RWPE1 (cell line): ENCODE measurements at places on chromosomes 3 and 15.

GRCh38 chr15:42457445-42458442 lies 33.2 kb downstream of the ZNF106 start:
- no peak for DNase-seq

GRCh38 chr3:160980740-160981139 lies 124.4 kb downstream of the B3GALNT1 start:
- no peak for DNase-seq

DNA sequence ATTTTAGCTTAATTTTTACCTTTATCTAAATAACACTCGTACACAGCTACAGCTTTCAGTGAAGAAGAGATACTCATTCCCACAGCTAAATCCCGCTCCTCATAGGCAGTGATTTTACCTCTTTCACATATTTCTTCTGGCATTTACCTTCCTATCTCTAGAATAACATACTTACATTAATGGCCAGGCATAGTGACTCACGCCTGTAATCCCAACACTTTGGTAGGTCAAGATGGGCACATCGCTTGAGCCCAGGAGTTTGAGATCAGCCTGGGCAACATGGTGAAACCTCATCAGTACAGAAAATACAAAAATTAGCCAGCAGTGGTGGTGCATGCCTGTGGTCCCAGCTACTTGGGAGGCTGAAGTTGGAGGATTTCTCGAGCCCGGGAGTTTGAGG lies 80.2 kb downstream of the PPARG start:
- no peak for DNase-seq

DNA sequence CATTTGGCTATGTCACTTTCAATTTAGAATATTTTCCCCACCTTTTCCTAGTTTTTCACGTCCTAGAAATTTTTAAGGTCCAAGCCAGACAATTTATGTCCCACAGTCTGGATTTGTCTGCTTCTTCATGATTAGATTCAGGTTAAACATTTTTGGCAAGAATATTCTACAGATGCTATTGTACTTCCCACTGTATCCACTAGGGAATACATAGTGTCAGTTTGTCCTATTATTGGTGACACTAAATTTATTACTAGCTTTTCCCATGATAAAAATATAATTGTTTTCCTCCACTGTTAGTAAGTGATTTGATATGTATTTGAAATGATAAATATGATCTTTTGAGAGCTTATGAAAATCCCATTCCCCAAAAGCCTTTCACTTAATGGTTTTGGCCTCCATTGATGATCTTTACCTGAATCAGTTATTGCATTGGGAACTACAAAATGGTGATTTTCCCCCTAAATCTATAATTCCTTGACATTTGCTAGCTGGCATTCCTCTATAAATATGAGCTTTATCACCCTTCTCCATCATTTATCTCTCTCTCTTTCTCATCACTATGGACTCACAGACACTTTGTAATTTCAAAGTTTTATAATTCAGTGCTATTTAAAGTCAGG lies 8.3 kb downstream of the ARL14 start:
- no peak for DNase-seq

DNA sequence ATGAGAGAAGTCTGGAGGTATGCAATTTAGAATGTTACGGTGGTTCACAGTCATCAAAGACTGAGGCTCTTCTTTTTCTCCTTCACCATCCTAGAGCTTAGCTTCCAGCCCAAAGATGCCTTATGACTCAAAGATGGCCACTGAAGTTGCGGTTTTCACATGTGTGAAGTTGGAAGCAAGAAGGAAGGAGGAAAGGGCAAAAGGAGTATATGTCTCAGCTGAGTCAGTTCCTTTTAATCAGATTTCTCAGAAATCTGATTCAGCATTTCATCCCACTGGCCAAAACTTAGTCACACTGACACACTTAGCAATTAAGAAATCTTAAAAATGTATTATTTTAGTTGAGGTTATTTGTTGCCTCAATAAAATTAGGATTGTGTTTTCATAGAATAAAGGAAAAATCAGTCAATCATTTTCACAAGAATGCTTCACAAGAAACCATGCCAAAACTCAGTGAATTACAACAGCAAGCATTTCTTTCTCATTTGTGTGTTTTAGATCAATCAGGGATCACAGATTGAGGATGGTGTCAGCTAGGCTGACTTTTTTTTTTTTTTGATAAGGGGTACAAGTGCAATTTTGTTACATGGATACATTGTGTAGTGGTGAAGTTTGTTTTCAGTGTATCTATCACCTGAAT lies 211.1 kb upstream of the GADL1 start:
- peak; percentile 73 for DNase-seq

DNA sequence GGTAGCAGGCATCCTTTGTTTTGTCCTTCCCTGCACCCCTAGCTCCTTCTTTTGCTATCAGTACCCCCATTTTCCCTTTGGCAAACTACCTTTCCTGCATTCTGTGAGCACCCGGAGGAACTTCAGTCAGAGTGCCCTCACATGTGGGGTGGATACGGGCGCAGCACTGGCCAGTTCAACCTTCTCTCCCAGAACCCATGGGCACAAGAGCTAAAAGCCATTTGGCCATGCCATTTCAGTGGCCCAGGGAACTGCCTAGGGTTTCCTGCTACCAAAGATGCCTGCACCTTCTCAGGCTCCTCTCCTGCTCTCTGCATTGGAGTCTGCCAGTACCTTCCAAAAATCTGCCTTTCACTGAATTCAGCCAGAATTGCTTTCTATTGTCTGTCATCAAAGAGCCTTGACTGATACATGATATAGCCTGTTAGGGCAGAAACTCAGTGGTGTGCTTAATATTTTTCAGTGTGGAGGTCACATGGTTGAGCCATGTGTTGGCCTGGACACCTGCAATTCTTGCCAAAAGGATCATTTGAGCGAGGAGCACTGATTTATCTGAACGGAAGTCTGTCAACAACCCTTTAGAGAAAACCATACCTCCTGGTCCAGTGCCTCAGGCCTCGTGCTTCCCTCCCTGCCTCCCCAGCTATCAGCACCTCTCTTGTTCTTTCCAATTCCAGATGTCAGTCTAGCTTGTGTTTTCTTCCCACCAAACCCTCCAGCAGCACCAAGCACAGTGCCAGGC lies 27.0 kb upstream of the HHATL start:
- DNase-seq, result no peak

DNA sequence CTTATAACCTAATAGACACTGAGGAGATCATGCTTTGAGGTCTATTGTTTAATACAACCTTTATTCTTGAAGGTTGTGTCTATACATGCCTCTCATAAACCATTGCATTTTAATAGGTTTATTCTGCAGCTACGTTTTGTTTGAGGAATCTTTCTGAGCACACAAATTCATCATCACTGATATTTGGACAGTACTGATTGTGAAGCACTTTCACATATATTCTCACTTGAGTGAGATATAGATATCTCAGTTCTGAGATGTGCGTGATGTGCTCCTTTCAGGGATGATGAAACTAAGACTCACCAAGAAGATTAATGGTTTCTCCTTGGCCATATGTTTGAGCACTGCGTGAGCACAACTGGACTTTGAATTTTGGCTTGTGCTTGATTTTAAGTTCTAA lies 374.4 kb downstream of the LPP start:
- DNase-seq, result no peak

GRCh38 chr3:126654571-126655383 lies at the start of gene TXNRD3:
TSS of gene TXNRD3 (minus strand) at chr3:126655124.
- DNase-seq, result peak; percentile 74

DNA sequence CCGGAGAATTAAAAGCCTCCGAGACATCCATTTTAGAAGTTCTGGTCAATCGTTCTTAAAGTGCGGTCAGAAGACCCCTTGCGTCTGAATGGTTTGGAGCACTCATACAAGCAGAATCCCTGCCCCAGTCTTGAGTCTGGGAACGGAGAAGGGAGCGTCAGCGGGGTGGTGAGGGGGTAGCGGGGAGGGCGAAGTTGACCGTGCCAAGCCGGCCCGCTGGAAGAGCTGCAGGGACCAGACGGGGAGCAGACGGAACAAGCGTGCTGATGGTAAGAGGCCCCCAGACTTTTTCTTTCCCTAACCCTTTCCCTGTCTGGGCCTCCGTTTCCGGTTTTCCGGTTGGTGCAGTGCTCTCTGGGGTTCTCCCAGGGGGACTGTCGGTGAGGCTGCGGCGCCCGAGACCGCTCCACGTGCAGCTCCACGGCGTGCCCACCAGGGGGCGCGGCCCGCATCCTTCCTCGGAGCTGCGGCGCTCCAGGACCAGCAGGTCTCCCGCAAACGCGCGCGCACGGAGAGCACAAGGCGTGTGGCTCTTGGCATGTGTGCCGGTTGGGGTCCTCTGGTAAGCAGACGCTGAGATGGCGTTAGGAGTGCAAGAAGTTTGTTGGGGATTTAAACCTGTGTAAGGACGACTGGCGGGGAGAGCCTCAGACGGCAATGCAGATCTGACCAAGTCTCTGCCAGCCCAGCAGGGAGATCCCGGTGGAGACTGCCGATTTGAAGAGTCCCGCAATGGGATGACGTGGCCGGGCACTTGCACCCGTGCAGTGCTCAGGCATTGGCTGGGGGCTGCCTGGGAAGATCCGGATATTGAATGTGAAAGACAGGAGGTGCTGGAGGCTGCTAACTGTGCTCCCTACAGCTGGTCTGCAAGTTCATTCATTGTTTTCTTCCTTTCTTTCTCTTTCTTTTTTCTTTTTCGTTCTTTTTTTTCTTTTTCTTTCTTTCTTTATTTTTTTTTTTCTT lies 19.2 kb upstream of the CORO2B start:
- DNase-seq, result peak; percentile 78

GRCh38 chr3:122996038-122996580 lies 31.5 kb downstream of the SEMA5B start:
- no peak for DNase-seq

GRCh38 chr3:129060276-129061022 lies at the start of gene GP9:
TSS of gene GP9 (plus strand) at chr3:129060779. CDS start at chr3:129061740, 961 bp downstream.
- no peak for DNase-seq

DNA sequence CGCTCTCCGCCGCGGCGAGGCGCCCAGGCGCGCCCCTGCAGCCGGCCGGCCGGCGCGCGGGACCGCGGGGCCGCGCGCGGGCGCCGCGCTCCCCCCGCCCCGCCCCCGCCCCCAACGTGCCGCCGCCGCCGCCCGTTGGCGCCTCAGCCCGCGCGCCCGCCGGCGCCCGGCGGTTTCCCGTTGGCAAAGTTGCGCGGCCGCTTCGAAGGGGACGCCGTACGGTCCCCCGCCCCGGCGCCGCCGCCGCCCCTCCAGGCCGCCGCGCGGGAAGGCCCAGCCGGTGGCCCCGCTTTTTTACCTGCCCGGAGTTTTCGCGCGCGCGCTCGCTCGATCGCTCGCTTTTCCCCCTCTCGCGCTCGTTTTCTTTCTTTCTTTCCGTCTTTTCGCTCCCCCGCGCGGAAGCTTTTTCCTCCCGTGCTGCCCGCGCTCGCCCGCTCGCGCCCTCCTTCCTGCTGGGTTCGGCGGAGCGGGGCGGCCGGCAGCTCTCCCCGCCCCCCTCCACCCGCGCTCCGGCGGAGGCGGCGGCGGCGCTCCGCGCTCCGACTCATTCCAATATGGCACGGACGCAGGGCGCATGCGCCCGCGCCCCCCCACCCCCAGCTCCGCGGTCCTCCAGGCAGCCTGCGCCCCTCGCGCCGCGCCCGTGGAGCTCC lies at the start of gene SFMBT1:
TSS of gene SFMBT1 (minus strand) at position 556 of the 653 bp plus-strand sequence. CDS start 76,945 bp downstream, outside the sequence.
- peak; percentile 79 for DNase-seq

- DNase-seq, result no peak
Observed at GRCh38 chr15:95409626-95410310, 920.7 kb upstream of the NR2F2 start.

DNA sequence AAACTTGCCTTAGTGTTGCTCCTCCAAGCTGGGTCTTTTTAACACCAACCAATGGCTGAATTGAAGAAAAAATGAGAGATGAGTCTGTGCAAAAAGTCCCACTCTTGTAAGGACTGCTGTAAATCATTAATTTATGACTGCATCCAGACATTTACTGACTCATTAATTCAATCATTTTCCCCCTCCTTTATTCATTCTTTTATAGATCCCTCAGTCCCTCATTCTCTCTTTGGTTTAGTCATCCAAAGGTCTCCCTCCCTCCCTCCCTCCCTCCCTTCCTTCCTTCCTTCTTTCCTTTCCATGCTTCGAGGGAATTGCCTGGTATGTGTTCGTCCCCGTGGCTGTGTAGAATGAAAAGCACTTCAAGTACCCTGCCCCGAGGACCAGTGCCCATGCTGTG lies 35.3 kb upstream of the MRPS22 start:
- DNase-seq, result no peak

DNA sequence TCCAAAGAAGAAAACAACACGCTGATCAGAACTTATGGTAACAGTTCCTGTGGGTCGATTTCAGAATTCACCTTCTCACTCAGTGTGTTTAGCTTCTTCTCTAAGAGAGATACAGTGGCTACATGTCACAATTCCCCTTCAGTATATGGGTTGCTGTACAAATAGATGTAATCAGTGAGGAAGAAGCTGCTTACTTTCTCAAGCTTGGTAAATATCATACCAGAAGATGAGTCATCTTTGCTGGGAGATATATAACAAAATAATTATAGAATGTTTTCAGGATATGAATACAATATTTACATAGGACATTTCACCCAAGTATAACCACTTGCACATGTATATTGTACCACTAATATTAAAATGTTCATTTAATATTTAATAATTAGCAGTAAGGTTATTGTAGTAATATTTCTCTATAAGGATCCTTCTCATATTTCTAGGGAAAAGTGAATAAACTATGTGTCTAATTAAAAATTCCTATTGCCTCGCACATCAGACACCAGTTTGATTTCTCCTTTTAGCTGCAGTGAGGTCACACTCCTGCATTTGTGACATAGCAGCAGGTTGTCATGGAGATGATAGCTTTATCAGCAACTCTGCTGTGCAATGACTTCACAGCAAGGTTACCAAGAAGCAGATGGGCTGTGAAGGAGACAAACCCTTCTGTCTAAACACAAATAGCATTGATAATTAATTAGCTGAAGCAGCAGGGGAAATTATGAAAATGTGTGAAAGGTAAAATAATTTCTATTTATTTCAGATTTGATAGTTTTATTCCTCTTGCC lies 211.4 kb downstream of the TUSC7 start:
- no peak for DNase-seq

- no peak for DNase-seq
Observed at GRCh38 chr3:52120556-52121463, 33.4 kb downstream of the POC1A start.

- peak; percentile 5 for DNase-seq
Observed at GRCh38 chr15:95826412-95827195, 503.9 kb upstream of the NR2F2 start.

DNA sequence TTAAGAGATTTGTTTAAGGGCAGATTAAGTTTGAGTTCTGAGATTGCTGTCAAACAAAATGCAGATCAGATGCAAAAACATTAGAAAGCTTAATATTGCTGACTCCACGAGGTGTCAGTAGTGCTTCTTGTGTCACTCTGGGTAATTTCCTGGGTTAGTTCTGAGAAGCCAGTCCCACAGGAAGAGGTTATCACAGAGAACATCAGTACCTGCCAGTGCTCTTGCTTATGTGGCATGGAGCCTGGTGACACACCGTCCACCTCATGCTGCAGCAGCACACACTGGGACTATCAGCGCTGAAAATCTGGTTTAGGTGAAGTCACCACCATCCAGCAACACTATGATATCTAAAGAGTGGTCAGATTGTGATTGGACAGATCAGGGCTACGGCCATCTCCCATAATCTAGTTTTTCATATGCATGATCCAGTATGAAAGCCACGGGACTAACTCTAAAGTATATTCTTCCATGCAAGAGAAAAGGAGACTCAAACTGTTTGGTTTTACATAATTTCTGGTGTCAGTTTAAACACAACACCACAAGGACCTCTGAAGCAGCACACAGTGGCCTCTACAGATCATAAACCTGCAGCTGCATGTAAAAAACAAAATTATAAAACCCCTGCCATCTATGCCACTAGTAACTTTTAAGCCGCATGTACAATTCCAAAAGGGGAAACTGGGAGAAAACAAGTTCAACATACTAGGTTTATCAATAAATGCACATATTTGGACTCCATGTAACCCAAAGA lies 36.1 kb upstream of the MYO5C start:
- DNase-seq, result peak; percentile 60

GRCh38 chr15:63967616-63968015 lies 78.7 kb downstream of the DAPK2 start:
- no peak for DNase-seq
